ENCODE measurements at places on chromosomes 7 and 10.
A peak's percentile ranks its signal among the peaks of the same experiment; 100 is the strongest.

- DNase-seq = peak; percentile 35
These were observed 12.0 kb downstream of the LSM8 start for GRCh38 chr7:118195837-118196474.

DNA sequence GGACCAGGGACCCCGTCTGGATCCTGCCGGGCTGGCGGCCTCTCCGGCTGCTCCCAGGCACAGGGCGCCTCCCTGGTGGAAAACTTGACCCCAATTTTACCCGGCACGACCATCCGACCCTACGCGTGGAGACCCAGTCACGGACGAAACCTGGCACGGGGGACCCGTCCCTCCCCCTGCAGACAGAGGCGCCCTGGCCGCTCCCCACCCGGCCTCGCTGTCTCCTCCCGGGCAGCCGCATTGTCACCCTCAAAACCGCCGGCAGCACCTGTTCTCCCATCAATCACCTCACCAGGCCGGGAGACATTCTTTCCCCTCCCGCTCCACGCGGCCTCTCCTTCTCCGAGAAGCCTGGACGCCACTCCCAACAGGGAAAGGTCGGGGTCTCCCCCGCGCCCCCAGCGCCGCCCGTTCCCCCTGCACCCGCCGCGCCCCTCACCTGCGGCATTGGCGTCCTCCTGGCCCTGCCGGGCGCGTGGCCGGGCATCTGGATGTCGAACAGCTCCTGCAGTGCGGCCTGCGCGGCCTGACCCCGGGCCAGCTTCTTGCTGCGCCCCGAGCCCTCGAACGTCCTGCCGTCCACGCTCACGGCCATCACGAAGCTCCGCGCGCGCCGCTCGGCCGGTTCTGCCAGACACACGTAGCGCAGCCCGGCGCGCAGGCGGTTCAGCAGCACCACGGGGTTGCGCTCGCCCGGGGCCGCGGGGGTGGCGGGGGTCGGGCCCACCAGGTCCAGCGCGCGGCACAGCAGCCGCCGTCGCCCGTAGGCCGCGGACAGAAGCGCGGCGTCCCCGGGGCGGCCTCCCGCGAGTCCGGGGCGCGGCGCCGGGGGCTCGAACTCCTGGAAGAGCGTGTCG, 306.6 kb downstream of the WDR37 start:
- DNase-seq = no peak

DNA sequence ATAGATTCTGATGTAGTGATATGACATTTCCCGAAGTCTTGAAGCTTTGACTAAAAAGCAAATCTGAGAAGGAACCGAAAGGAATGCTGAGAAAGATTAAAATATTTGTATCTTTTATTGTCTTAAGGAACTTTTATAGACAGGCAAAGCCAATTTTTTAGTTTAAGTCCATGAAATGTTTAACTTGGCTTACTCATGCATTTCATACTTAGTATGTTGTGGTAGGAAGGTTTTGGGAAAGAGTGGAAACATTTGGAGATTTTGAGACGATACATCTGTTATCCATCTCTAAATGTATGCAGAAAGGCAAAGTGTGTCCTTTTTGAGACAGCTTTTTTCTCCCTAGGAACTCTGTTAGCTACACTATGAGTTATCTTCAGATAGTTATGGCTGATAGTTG, 10.1 kb downstream of the TBC1D12 start:
- DNase-seq = no peak

DNA sequence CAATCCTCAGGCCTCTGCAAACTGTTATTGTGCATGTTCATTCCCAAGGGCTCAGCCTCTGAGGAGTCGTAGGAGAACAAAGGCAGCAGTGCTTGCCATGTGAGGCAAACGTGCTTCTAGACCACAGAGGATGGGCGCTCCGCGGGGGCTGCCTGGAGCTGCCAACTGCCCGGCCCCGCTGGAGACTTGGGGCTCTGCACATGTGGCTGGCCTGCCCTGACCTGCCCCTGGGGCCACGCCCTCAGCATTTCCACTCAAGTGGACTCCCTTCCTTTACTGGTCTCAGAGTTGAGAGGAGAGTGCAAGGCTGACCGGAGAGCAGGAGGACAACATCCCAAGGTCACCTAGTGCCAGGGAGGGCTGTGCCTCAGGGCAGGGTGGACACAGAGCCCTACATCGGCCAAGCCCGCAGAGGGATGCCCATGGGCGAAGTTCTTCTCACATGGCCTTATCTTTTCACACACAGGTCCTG, 222.3 kb upstream of the ZNF32 start:
- DNase-seq = no peak

- DNase-seq = no peak
These were observed 16.6 kb upstream of the RET start for GRCh38 chr10:43060291-43060690.

DNA sequence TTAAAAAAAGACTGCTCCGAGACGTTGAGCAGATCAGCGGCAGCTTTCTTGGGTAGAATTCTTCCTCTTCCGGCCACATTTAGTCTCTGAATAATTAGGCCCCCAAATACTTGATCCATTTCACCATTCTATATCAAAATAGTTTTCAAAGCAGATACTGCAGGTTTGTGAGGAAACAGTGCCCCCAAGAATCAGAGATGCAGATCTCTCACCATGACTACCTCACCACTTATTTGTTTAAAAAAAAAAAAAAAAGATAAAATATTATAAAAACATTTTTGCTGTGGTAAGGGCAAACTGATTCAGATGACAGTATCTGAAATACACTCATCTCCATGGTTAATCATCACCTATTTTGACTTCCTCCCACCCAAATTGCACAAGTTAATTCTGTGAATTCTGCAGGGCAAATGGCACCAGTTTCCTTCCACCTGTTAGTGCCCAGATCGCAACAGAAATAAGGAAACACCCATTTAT, 210.4 kb downstream of the FAM107B start:
- DNase-seq = no peak

Measured in NCI-H526 treated with DMSO at 0.1 percent for 48 hours (cell line).